ENCODE measurements at places on chromosomes 7 and 10.

DNA sequence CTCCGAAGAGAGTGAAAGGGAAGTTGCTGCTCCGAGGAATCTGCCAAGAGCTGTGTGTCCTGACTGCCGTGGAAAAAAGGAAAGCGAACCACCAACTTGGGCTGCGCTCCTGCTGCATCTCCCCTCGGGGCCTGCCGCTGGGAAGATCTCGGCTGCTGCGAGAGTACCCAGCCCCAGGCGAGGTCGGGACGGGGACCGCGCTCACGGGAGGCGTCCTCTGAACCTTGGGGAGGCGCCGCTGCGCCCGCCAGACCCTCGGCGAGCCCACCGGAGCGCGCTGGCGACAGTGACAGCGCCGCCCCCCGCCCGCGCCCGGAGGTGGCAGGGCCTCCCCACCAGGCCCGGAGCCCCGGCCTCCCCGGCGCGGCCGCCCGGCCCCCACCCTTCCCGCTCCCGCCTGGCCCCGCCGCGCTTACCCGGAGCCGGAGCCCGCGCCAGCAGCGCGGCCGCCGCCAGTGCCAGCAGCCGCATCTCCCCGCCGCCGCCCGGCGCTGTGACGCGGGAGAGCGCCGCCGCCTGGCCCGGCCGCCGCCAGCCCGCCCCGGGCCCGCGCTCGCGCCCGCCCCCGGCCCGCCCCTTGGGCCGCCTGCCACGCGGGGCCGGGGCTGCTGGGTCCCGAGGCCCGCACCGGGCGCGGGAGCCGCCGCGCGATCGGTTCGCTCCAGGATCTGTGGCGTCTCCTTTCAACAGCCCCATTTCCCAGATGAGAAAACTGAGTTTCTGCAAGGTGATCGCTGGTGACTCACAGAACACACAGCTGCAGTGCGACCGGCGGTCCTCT is at the start of gene VSTM4:
TSS of gene VSTM4 (minus strand) at position 508 of the 781 bp plus-strand sequence. CDS start at position 471, 37 bp downstream.
- no peak for DNase-seq

DNA sequence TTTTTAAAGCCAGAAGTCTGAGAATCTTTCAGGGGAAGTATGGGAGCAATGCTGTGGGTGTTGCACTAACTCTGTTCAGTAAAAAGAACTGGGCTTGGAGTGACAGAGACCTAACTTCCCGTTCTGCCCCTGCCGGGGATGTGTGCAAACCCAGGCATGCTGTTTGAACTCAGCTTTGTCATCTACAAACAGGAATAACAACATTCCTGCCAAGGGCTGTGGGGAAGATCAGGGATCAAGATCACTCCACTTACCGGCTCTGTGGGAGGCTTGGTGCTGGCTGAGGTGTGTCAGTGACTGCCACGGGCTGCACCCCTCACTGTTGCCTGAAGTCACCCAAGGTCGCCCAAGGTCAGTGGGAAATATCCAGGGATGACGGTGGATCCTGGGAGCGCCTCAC is 23.1 kb upstream of the DRGX start:
- DNase-seq: no peak

GRCh38 chr7:82395147-82395546 is 48.4 kb downstream of the CACNA2D1 start:
- DNase-seq: no peak

DNA sequence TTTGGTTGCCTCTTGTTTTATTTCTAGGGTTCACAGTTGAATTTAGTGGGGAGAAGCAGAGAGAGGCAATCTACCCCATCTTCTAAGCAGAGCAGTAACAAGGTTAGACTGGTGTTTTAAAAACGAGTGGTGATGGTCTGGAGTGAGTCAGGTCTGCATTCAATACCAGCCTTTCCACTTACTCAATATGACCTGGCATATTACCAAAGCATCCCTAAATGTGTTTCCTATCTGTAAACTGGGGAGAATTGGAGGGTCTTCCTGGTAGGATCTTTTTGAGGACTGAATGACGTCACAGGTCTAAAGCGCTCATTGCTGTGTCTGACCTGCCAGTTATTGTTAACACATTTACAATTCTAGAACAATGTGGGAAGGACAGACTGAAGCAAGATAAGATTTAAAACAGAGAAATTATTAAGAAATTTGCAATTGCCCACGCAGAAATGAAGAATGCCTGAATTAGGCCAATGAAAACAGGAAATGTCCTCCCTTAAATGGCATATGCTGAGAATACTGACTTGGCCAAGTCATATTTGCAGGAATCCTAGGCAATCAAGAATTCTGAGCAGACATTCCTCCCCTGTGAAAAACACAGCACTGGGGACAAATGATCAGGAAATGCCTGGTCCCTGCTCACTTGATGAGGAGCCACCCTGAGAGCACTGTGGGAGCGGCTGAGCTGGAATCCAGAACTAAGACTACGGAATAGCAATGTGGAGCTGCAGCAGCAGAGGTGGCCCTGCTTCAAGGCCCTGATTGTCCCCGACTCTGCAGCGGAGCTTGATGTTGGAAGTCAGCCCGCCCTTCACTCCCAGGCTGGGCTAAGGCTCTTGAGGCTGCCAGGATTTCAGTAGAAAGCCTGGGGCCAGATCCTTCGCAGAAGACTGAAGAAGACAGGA is 184.5 kb upstream of the CXCL12 start:
- DNase-seq: no peak

DNA sequence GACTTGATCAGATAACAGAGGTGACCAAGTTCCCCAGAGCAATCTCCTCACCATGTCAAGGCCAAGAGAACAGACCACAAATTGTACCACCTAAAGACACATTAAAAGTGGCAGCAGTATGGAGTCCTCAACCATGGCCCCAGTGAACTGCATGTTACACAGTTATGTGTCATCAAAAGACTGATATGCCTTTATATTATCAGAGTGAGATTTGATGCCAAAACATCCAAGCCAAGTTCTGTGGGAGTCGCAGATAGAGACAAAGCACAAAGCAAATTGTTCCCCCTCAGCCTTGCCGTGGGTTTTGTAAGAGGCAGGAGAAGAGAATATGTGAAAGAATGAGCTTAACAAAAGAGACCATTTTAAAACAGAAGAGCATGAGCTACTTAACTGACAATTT is 39.2 kb upstream of the TES start:
- no peak for DNase-seq

GRCh38 chr7:90674625-90675024 is 78.5 kb downstream of the CDK14 start:
- DNase-seq: no peak

DNA sequence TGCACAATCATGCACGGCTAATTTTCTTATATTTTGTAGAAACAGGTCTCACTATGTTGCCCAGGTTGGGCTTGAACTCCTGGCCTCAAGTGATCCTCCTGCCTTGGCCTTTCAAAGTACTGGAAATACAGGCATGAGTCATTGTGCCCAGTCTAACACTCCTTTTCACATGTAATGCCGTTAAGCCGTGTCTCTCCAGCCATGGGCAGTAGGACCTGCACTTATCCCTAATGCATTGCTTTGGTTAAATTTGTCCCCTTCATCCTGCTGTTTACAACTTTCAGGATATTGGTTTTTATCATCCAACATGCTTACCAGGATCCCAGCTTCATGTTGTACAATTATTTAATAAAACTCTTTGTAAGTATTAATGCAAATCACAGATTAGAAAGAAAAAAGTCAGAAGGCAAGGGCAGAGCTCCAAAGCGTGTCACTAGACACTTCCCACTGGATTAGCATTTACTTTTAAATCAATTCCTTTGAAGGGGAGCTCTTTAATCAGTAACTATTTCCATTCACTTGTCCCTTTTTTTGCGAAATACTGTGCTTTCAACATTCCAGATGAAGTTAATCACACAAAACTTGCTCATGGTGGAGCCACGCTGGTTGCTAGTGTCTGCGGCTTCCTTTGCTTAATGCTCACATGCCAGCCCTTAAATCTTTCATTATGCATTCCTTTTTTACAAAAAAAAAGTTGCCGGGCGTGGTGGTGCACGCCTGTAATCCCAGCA is 256.0 kb upstream of the AUTS2 start:
- DNase-seq: no peak

GRCh38 chr7:390761-391410 is 100.9 kb downstream of the FOXL3 start:
- no peak for DNase-seq

DNA sequence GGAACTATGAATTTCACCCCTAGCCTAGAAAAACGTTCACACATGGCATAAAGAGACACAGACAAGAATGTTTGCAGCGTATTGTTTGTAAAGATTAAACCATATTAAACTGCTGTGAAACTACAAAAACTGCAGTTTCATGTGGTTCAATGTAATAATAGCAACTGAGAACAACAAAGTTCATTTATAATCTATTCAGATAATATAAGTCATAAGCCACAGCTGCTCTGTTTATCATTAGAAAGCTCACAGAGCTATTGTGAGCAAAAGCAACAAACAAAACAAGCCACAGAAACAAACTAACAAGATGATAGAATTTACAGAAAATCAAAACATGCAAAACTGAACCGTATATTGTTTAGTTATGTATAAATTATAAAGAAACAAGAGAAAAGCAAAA is 113.5 kb downstream of the AHR start:
- no peak for DNase-seq

DNA sequence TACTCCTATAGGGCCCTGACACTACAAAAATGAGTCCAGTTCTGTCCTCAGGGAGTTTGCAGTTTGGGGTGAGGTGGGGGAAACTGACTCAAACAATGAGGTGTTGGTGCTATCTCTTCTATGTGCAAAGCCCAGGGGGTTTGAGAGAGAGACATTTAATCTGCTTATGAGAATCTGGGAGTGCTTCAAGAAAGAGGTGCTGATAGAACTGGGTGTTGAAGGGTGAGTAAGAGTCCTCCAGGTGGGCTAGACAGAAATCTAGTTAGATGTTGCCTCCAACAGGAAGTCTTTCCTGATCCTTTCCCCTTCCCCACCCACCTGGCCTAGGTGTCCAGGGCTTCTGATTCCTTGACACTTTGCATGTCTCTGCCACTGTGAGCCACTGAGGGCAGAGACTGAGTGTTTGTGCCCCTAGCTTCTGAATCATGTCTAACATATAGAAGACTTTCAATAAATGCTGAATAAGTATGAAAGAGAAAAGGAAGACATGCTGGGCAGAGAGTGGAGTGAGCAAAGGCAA is 53.0 kb downstream of the FAM241B start:
- DNase-seq: no peak

- DNase-seq: no peak
These were observed 11.5 kb upstream of the RSU1 start for GRCh38 chr10:16828701-16829175.

DNA sequence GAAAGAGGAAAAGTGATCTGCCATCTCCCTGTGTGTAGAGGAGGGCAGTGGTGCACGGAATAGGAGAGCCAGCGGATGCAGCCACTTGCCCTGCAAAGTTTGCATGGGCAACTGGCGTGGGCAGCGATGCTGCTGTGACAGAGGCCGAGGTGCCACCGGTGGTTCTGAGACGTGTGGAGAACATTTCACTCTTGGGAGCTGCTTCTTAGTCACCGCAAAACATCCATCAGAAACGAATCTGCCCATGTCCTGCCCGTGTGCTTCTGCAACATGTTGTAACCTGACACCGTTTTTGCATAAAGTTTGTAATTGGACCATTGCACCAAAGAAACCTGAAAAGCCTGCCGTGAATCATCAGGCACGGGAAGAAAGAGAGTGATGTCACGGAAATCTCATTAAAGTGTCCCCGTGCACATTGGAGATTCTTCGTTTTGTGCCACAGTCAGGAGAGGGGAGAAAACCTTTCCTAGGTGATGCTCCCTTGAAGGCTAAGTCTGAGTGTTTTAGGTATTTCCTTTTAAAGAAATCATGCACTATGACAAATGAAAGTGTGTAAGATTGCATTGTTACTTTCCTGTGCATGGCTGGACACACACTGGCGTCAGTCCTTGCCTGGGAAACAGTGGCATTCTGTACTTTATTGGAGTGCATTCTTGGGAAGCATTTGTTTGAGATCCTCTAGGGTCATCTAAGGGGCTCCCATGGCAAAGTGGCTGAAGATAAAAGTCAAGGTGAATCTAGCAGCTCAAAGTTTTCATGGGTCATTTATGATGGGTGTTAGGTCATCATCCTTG is 302.6 kb downstream of the KLF6 start:
- no peak for DNase-seq

DNA sequence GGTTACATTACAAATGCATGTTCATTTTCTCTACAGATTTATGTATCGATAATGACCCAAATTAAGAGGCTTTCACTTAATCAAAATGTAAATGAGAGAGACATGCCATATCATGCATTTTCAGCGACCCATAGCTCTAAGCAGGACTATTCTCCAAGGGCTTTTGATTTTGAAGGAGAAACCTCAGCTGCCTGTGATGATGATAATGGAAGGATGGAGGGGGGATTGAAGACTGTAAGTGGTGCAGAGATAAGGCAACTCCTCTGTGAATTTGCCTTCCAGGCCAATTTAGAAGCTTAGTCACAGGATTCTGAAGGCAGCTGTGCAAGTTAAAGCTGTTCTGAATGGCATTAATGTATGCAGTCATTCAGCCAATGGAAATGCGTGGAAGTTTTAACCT is 8.3 kb downstream of the VSTM2A start:
- no peak for DNase-seq

DNA sequence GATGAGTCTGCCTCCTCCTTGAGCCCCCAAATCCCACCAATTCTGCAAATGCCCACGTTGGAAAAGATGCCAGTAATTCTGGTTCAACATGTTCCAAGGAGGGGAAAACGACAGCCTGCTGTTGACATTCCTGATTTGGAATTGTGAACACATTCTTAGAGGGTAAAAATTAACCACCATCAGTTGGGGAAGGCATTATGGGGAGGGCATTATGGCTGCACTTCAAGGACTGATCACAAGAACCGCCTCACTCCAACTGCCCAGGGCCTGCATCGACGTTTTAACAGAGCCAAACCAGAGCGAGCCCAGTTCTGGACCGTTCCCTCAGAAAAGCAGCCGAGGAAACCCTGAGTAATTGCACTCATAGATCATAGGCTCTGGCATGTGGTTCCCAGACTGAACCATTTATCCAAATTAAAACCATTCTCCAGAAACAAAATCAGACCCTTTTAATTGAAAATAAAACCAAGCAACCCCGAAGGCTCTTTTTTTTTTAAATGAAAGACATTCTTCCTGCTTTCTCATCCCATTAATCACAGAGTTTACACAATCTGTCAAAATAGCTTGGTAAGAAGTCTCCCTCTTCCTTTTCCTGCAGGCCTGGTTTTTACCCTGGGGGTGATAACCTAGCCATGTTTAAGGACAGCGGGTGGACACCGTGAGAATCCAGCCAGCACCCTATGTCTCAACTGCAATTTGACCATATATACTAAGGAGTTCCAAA is 8.0 kb downstream of the TNS3 start:
- DNase-seq: no peak

DNA sequence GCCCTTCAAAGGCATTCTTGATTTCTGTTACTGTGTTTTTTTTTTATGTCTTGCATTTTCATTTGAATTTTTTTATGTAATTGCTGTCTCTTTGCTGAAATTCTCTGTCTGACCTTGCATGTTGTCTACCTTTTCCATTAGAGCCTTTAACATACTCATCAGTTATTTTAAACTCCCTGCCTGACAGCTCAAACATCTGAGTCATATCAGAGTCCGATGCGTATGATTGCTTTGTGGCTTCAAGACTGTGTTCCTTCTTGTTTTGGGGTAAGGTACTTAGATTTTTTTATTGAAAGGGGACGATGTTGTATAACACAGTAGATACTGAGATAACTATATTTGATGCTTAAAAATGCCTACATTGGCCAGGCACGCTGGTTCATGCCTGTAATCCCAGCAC is 9.7 kb upstream of the TARP start:
- no peak for DNase-seq

- no peak for DNase-seq
These were observed 180.0 kb downstream of the BTAF1 start for GRCh38 chr10:92103376-92104090.

GRCh38 chr10:60480865-60481563 is 91.3 kb upstream of the ANK3 start:
- no peak for DNase-seq
